ENCODE measurements at places on chromosomes 2 and 18.

DNA sequence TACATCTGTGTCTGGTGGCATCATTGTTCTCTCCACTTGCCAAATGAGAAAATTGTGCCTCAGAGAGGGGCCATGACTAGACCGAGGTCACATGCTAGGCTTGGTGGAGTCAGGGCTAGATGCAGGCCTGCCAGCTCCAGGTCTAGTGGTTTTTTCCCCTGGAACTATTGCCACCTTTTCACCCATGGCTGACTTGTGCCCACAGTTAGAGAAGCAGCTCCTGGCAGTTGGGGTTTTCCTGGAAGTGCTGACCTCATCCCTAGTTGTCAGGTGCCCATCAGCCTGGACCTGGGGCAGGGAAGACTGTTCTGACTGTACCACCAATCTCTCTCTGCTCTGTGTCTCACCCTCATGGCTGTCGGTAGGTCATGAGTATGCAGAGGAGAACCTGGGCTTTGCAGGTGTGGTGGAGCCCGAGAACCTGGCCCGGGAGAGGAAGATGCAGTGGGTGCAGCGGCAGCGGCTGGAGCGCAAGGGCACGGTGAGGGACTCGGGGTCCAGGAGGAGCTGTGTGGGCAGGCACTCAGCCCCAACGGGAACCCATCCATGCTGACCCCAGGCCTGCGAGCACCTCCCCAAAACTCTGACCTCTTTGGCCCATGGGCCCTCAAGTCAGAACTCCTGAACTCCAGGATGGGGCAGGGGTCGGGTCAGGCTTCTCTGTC is 12.4 kb upstream of the CATIP start:
- DNase-seq, result no peak

- DNase-seq, result no peak
These were observed 9.1 kb upstream of the GPD2 start for GRCh38 chr2:156427074-156427473.

GRCh38 chr2:171249689-171250088 is 89.0 kb upstream of the TLK1 start:
- DNase-seq, result no peak

- DNase-seq, result no peak
These were observed 32.5 kb downstream of the HS6ST1 start for GRCh38 chr2:128286011-128286721.

DNA sequence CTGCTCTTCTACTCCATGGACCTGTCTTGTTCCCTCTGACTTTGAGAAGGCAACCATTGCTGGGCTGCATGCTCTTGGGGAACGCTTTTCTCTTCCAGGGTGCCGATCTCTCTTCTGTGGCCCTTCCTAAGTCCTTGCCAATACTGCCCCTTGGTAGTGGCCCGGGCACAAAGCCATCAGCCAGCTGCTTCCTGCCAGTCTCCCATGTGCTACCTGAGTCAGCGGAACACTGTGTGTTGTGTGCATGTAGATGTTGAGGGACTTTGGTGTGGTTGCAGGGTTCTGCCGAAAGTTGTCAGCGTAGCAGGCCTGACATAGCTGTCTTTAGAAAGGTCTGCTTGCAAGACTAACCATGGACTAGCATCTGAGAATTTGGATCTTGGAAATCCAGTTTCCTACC is 35.4 kb downstream of the MGAT5 start:
- peak; percentile 33 for DNase-seq

GRCh38 chr2:151159109-151159662 is 102.5 kb downstream of the RBM43 start:
- no peak for DNase-seq

Measured in stimulated activated CD4-positive, alpha-beta T cell treated with anti-CD3 and anti-CD28 coated beads, Interleukin-4, amount 100 ng/mL, for 24 hours (primary cell).